ENCODE measurements at places on chromosomes 12 and 14. TPM values are rescaled to one million over a fixed set of nuclear protein-coding genes. Genes with fewer than 3 reads are reported as not detected.
A peak's percentile ranks its signal among the peaks of the same experiment; 100 is the strongest.

TAPBPL gene
- total RNA-seq: 11.1 TPM

CCDC184 gene
- 0.97 TPM for total RNA-seq

DNA sequence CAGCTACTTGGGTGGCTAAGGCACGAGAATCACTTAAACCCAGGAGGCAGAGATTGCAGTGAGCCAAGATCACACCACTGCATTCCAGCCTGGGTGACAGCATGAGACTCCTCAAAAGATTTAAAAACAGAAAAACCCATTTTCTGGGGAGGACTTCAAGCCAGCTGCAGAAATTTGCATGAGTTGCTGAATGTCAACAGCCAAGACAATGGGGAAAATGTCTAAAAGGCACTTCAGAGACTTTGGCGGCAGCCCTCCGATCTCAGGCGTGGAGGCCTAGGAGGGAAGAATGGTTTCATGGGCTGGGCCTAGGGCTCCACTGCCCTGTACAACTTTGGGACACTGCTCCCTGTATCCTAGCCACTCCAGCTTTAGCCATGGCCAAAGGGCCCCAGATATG is 177.8 kb upstream of the C14orf180 start:
- no peak for DNase-seq

DNA sequence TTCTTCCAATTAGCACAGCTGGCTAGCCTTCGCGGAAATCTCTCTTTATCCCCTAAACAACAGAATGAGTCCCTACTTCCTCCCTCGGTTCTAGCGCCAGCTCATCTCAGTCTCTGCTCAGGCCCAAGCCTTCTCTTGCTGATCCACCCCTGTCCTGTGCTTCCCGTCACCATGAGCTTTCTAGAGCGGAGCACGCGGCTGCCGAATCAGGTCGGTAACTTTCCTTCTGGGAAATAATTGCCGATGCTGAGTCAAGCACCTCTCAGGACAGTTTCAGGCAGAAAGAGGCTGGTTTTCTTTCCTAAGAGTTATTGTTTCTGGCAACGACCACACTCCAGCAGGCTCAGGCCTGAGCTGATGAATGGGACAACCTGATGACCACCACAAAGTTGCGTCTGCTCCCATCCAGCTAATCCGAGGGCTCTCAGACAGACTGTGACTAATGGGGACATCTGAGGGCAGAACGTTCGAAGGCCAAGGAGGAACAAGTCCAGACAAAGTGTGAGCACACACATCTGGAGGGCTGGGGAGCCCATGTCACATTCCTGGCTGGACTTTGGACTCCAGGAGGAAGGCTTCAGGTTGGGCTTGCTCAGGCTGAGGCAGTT is 13.6 kb upstream of the GPR68 start:
- no peak for DNase-seq

DNA sequence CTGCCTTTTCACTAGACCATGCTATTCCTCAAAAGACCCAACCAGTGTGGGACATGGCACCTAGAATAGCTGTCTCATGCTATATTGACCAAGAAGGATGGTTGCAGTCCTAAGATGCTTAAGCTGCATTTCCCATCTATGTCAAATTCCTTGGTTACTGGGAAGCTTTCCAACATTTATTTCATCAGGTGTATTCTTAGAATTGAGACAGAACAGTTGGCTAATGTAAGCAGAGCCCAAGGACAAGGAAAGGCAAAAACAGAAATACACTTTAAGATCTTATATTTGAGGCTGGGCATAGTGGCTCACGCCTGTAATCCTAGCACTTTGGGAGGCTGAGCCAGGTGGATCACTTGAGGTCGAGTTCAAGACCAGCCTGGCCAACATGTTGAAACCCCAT is 24.7 kb downstream of the ARG2 start:
- no peak for DNase-seq

DNA sequence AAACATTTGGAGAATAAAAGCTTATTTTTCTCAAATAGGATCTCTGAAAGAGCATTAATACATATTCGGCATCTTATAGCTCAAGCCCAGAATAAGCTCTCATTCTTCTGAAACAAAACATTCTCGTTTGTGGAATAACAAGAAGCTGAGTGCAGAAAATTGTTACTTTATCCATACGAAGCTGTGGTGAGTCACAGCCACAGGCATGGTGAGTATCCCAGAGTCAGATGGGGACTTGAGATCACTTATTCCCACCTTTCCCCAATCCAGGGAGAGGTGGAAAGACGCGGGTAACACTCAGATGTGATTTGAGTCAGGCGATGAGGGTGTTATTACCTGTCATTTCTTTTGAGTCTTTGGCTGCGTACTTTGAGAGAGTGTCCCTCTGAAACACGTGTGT is 214.6 kb upstream of the TMEM132C start:
- no peak for DNase-seq

NR1H4 gene
- total RNA-seq: not detected

DNA sequence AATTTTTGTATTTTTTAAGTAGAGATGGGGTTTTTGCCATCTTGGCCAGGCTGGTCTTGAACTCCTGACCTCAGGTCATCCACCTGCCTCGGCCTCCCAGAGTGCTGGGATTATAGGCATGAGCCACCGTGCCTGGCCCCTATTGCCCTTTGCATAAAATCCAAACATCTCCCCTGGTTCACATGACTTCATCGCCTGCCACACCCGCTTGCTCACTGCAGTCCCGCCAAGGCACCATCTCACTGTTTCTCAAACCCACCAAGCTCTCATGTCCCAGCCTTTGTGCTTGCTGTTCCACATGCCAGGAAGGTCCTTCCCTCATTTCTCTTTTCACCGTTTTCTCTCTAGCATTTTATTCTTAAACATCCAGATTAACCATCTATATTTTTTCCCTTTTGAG is 9.7 kb downstream of the RHOF start:
- no peak for DNase-seq

TAS2R50 gene
- total RNA-seq: 0.22 TPM

C12orf50 gene
- total RNA-seq: 0.11 TPM

DNA sequence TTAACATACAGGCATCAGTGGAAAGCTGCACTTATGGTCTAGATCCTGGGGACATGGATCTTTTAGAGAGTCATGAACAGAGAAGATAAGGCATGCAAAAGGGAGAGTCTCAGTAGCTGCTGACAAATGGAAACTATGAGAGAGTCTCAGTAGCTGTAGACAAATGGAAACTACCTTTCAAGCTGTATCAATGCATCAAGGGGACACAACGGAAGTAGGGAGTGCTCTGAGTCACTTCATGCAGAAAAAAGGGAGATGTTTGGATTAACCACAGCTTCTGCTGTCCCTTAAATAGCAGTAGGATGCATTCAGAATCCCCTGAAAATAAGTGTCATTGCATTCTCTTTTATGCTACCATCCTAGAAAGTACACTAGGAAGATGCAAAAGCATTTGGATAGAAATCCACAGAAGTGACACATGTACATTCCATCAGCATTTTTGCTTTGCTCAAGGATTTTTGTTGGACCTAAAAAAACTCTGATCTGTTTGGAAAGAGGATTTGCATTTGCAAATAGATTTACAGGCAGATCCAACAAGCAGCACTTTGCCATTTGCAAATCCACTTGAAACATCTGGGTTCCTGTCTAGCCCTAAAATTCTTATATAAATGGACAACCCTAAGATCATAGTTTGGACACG is 227.5 kb upstream of the LMO3 start:
- DNase-seq: no peak

DNA sequence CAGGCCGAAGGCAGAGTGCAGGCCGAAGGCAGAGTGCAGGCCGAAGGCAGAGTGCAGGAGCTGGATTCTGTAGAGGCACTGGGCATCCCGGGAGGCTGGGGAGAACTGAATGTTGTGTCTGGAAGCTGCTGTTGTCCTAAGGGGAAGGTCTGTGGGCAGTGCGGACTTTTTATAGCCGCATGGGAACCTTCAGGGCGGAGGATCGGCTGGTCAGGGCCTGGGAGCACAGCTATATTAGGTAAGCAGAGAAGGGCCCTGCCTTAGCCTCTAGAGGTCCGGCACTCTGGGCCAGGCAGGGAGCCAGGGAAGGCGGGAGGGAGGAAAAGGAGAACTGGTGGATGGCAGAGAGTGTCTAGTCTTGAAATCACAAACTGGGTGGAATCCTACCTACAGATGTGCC is 14.2 kb downstream of the CABP1 start:
- DNase-seq: peak; percentile 85

DNA sequence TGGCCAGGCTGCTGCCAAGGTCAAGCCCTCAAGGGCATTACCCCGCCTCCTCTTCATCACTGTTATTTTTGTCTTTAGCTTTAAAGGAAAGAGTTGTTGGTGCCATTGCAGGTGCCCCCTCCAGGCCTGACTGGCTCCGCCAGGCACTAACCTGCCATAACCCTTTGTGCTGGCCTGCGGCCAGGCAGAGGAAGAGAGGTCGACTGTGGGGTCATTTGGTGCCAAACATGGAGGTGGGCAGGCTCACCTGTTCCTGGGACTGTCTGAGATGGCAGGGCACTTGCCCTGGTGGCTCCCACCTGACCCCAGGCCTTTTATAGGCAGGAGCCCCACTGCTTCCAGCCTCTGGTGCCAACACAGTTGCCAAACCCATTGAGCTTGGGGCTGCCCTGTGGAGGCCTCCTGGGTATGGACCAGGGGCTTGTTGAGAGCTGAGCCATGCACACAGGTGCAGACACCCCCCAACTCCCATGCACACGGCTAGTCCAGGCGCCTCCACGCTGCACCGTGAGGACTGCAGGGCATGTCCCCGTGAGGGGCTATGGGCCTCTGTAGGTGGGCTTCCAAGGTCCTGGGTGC is 29.4 kb upstream of the PLD4 start:
- peak; percentile 41 for DNase-seq

- DNase-seq: no peak
Measured at GRCh38 chr12:19491863-19492262, 52.6 kb downstream of the AEBP2 start.

GRCh38 chr14:55133416-55133815 is 4.4 kb downstream of the LGALS3 start:
- DNase-seq: no peak

HSPB8 gene
- 529 TPM for total RNA-seq

TAS2R10 gene
- not detected for total RNA-seq

GRCh38 chr12:24600996-24601395 is 347.9 kb downstream of the BCAT1 start:
- no peak for DNase-seq

DNA sequence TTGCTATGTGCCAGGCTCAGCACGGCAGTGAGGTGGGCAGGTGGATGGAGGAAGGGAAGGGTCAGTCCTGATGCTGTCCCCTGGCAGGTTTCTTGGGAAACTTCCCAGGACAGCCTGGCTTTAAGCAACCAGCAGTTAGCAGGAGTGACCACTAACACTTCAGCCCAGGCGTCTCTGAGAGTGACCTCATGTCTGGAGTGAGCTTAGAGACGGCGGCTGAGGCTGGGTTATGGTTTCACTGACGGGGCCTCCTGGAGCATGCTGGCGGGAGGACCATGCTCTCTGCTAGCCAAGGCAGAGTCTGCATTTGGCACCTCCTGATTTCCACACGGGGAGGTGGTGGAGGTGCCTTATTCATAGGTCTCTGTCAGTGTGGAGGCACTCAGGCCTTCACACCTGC is 2.5 kb downstream of the HHIPL1 start:
- no peak for DNase-seq

DNA sequence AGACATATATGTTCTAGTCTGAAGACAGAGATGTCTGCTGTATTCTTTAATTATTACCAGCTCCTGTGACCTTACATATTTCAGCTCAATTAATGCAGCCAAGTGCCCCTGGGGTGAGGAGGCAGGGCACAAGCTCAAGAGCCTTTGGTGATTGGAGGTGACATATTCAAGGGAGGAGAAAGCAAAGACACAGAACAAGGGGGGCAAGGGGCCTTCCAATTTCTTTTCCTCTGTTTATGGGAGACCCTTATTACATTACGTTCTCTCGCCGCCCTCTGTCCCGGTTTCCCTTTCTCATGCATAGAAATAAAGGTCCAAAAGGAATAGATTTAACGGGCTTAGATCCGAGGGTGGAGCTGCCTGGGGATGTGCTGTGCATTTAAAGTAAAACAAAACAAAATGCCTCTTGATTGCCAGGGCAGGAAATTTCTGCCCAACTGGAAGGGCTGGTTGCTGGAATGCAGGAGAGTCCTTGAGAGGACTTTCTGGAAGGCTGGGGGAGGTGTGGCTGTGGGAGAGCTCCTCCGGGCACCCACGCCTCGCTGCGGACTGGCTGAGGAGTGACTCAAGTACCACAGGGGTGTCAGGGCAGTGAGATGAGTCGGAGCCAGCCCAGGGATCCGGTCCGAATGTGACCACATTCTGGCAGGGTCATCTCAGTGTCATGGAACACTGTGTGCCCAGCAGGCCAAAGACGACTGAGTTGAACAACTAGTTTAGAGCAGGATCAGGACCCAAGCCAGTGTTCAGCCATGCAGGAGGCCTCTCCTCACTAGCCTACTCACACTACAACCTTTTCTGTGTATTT is 32.1 kb upstream of the GSG1 start:
- DNase-seq: peak; percentile 55

DNA sequence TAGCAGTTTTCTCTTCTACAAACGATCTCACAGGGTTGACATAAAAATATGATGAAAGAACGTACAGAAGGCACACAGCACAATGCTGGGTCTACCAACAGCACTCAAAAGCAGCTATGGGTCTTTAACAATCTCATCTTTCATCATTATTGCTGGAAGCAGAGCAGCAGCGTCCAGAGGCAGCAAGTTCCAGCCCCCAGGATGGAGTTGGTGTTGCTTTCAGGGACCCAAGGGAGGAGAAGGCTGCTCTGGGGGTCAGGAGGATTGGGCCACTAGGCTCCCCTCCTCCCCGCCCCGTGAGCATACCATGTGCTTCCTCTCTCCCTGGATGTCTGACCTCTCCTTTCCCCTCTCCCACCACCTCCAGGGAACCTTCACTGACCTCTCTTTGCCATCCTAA is 13.3 kb downstream of the KCTD10 start:
- DNase-seq: no peak

- no peak for DNase-seq
Measured at GRCh38 chr12:125704803-125705202, 639.6 kb downstream of the AACS start.

- peak; percentile 77 for DNase-seq
Measured at GRCh38 chr14:94113490-94113889, 3.0 kb downstream of the IFI27 start.

ATP5MC2 gene
- total RNA-seq: 569 TPM

OTUB2 gene
- 0.56 TPM for total RNA-seq

DNA sequence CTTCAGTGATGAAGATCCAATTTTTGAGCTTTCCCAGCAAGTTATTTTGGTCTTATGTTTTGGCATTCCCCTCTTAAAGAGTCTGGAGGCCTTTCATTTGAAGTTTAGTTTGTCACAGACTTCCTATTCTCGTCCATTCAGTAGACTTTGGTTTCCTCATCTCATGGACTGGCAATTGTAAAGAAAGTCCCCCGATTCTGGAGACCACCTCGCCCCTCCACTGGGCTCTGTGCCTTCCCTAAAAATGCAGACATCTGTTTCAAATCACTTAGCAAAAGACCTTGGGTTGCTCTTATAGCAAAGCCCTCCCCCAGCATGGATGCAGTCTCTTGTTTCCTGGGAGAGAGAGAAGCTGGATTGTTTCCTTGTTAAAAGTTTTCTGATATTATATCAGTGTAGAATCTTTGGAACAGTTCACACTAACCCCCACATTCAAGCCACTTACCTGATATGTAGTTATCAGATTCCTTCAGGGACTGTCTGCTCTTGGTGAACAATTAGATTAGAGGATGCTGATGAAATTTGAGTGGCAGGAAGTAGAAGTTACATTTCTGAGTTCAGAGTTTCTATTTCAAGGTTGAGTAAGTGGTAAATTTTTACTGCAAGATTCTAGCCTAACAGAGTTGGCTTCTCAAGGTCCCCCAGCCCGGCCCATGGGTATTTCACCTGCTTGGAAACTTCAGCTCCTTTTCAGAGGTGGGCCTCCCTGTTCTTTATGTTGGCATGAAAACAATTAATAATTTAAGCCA is 56.3 kb downstream of the PLXNC1 start:
- DNase-seq: no peak

NGB gene
- not detected for total RNA-seq

KRT71 gene
- not detected for total RNA-seq
